ENCODE measurements at places on chromosomes 12 and 14.

GRCh38 chr14:102516531-102517391, 7.2 kb upstream of the ANKRD9 start:
- peak; percentile 55 for DNase-seq

DNA sequence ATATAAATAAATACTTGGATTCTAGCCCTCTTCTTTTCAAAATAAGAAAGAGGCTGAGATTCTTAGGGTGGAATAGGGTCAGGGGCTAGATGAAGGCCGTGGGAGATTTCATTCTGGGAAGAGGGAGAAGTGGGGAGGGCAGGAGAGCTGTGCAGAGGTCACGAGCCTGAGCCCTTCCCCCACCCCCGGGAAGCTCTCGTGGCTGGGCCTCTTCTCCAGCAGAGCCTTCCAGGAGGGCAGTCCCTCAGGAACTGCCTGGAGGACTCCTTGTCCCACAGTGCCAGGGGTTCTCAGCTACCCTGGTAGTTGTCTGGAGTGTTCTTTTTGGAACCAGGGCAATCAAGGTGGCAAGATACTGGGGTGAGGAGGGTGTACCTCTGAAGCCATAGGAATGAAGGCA, 94.0 kb downstream of the ESR2 start:
- no peak for DNase-seq

GRCh38 chr12:78431931-78432330, 432.6 kb upstream of the SYT1 start:
- DNase-seq: no peak

- no peak for DNase-seq
These were observed 254.9 kb downstream of the BTG1 start for GRCh38 chr12:91890742-91891141.

GRCh38 chr12:71160585-71160984, 2.8 kb upstream of the TSPAN8 start:
- no peak for DNase-seq

DNA sequence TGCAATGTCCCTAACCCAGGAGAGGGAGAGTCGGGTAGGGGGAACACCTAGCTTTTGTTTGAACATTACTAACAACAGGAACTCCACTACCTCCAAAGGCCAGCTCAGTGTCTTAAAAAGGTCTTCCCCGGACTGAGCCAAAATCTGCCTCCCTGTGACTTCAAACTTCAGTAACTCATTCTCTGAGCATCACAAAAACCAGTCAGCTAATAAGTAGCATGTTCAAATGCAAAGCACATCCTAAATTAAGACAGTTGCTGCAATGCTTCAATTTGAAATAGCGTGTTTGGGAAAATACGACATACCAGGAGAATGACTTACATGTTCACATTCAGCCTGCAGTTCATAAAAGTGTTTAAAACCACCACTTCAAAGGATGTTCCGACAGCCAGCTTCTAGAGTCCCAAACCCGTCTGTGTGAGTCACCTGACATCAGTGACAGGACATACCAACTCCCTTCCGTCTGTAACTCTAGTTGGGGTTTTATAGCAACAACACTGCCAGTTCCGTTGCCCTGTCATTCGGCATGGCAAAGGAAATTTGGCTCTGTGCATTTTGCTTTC, 13.0 kb downstream of the ZFP36L1 start:
- DNase-seq: no peak

DNA sequence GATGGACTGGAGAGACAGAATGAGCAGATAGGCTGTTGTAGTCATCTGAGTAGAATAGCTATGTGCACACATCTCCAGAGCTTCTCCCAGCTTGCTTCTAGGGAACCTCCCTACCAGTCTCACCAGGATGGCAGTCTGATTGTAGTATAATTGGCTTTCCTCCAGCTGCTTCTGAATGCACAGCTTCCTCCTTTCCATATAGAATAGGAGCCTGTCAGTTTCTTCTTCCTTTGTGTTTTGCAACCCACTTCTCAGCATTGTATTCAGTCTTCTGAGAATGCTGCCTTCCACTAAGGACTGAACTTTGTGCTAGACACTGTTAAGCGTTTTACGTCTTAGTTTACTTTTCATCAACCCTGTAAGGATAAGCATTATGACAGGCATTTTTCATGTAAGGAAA, 2.2 kb upstream of the CSAD start:
- DNase-seq: no peak

DNA sequence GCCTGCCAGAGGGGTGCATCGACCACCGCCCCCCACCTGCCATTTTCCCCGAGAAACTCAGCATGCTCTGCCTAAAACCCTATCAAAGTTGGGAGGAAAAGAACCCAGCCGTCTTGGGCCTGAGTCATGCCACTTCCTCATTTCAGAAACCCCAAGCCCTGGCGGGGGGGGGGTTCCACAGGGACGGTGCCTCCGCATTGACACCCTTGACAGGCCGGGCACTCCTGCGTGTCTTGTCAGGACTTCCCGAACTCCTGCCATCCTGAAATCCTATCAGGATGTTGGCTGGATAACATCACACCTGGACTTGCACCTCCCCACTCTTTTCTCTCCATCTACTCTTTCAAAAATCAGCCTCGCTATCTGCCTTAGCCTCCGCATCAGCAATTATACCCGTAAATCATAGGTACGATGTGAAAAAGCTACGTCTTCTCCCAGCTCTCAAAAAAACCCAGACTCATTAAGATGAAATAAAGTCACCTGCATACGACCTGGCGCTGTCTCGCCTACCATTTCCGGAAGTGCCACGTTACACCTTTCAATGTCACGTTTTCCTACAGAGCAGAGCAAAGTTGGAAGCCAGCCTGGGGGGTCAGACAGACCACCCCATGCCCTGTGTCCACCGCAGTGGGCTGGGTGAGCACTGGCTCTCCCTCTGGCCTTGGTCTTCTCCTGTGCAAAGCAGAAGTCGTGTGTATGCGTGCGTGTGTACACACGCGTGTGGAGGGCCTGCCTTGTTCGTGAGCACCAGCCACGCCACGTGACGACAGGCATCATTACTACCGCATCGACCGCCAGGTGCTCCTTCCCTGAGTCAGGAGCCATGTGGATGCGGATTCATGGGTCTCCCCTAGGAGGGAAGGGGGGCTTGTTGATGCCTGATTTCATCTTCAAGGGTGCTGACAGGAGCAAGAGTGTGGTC, 96.7 kb downstream of the RFLNA start:
- peak; percentile 22 for DNase-seq

DNA sequence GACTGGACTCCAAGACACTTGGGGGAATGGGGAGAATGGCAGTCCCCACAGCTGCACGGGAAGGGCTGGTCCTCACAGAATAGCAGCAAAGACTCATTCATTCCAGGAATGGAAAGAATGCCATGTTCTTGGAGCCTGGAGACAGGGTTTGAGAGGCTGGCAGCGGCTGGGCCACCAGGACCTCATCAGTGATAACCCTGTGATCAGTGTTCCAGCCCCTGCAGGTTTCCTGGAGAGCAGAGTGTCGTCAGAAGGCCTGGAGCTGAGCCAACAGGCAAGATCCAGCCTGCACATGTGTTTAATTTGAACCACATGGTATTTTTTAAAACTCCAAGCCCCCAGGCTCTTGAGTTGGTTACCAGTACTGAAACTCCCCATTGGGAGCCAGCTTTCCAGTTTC, 11.3 kb downstream of the BDKRB1 start:
- no peak for DNase-seq

- DNase-seq: peak; percentile 18
These were observed 122.9 kb upstream of the TMEM132D start for GRCh38 chr12:130026608-130027176.

GRCh38 chr14:95657454-95657853, 28.8 kb upstream of the TCL1B start:
- no peak for DNase-seq

- peak; percentile 88 for DNase-seq
These were observed at the start of gene PSME1 for GRCh38 chr14:24135834-24136683. Gene PSME1 (plus strand): TSS chr14:24136194. CDS start chr14:24136263, 69 bp downstream.

DNA sequence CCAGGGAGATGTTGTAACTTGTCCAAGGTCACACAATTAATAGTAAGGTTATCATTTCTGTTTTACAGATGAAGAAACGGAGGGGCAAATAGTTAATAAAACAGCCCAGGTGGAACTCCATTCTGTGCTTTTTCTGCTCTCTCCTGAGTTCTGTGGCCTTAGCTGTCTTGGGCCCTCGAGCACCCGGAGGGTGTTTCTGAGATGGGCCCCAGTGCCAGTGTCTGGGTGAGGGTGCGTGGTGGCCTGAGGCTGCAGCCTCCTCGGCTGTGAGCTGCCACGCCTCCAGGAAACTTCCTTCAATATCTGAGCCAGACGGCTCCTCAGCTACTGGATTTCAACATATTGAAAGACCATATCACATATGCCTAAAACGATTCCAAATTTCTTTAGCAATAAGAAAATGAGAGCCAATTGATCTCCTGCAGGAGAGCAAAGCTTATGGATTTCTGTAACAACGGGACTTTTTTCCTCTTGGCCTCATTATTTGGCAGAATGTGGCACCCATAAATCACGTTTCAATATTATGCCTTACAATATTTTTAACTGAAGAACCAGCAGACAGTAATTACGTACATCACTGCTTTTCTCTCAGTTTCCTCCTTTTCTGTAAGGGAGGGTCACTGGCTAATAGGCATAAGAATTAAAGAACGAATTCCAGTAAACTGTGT, 74.8 kb upstream of the DICER1 start:
- DNase-seq: no peak

GRCh38 chr12:77603946-77604345, 226.7 kb upstream of the NAV3 start:
- no peak for DNase-seq

- DNase-seq: no peak
These were observed 52.5 kb downstream of the ATP23 start for GRCh38 chr12:57993834-57994233.

DNA sequence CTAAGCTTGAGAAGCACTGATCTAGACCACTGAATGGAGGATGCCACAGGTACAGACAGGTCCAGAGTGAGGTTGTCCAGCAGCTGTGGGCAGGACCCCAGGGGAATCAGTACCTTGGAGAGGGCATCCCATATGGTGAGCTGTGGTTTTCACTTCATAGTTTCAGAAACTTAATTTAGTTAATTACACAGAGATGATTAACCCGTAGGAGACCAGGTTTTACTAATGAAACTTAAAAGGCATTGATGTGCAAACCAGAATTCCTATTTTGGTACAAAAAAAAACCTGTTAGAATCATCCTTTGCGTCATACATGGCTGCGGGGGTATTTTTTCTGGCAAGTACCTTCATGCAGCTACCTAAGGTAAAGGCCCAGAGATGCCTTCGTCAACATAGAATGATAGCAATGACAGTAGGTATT, 159.3 kb downstream of the DACT1 start:
- no peak for DNase-seq
